GM12891 (cell line): ENCODE measurements at places on chromosomes 16 and 17.
A peak's percentile ranks its signal among the peaks of the same experiment; 100 is the strongest.

DNA sequence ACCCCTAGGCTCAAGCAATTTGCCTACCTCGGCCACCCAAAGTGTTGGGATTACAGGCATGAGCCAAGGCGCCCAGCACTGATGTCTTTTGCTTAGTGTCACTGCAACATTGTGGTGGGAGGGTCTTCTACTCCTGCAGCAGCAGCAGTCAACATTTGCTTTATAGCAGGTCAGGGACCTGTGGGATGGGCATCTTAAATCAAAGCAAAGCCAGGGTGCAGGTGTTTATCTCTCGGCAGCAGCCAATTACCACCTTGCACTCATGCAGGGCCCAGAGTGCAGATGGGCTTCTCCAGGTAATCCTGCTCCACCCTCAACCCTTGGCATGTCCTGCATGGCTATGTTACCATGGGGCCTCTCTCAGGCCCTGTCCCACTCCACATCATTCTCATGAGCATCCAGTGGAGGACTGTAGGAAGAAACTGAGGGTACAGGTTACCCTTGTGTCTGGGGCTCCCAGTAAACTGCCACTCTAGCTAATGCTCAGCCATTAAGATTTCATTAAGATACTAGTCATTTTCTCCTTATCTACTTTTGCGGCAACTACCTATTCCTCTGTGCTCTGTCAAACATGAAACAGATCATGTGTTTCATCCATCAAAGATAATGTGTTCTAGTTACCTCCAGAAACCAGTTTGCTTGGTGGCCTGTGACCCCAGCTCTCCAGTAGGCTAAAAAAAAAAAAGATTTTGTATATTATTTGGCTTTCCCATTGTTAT, 16.8 kb downstream of the ADGRG5 start:
- DNase-seq, result no peak

- no peak for DNase-seq
Observed at GRCh38 chr16:2712546-2712945, 7.5 kb downstream of the PRSS27 start.

- no peak for DNase-seq
Observed at GRCh38 chr17:32484041-32484461, 2.7 kb upstream of the CDK5R1 start.

DNA sequence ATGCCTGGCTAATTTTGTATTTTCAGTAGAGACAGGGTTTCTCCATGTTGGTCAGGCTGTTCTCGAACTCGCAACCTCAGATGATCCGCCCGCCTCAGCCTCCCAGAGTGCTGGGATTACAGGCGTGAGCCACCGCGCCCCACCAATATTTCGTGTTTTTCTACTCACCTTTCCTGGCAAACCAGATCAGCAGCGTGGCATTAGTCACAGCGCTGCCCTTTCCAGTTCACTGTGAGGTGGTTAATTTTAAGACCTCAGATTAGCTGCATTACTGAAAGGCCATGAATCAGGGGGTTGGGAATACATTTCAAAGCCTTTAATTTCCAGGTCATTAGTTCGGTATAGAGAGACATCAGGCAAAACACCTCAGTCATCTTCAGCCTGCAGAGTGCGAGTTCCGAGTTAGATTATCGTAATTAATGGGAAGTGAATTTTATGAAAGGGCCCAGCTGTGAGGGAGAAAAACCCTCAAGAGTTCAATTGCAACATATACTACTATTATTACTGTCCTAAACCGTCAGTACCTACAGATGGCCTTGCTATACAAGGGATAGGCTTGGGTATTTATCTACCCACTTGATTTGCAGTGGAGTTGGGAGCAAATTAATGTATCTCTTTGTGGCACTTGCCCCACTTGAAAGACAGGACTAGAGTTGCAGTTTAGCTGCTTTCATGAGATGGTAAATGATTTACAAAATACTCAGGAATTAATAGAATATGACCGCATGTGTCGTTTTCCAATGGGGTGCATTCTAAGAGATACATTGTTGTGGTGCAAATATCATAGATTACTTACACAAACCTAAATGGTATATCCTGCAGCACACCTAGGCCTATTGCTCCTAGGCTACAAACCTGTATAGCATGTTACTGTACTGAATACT, 2.1 kb upstream of the USP32 start:
- DNase-seq, result no peak

GRCh38 chr17:1183171-1183873, 3.5 kb upstream of the ABR start:
- DNase-seq, result peak; percentile 65

DNA sequence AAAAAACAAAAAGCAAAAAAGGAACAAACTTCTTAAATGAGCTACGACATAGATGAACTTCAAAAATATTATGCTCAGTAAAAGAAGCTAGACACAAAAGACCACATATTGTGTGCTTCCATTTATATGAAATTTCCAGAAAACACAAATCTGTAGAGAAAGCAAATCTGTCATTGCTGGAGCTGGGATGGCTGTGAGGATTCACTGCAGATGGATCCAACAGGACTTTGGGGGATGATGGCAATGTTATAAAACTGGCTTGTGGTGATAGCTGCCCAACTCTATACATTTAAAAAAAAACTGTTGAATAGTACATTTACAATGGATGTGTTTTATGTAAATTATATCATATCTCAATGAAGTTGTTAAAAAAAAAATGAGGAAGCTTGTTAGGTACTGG, 52.6 kb upstream of the MAP3K14 start:
- no peak for DNase-seq

DNA sequence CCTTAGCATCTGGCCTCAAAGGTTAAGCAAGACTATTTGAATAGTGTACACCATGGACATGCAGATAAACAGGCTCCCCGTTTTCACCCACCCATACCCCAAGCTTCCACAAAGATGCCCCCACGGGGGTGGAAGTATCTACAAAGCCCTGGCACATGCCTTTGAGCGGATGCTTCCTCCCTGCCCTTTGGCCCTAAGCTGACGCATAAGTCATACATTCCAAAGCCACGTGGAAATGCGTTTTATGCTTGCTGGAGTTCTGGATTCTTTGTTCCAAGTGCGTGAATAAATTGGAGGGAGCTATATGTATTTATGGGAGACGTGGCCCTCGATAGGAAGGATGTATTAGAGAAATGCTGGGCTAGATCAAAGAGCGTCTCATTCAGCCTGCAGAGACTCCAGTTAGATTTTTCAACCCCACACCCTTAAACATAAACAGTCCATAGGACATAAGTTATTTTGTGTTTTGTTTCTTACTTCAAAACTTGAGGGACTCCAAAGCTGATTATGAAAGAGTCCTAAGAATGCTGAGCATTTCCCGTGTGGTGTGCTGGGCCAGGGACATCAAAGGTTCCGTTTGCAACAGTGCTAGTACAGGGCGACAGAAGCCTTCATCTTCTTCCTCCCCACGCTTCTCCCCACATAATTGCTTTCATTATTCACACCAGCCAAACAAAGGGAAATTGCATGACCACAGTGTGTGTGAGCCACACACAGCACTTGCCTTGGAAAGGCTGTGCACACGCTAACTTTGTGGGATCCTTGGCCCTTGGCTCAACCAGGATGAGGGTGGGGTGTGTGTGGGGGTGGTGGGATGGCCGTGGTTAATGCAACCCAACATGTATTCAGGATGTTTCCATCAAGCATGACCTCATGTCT, 73.6 kb downstream of the WIPI1 start:
- DNase-seq, result no peak

DNA sequence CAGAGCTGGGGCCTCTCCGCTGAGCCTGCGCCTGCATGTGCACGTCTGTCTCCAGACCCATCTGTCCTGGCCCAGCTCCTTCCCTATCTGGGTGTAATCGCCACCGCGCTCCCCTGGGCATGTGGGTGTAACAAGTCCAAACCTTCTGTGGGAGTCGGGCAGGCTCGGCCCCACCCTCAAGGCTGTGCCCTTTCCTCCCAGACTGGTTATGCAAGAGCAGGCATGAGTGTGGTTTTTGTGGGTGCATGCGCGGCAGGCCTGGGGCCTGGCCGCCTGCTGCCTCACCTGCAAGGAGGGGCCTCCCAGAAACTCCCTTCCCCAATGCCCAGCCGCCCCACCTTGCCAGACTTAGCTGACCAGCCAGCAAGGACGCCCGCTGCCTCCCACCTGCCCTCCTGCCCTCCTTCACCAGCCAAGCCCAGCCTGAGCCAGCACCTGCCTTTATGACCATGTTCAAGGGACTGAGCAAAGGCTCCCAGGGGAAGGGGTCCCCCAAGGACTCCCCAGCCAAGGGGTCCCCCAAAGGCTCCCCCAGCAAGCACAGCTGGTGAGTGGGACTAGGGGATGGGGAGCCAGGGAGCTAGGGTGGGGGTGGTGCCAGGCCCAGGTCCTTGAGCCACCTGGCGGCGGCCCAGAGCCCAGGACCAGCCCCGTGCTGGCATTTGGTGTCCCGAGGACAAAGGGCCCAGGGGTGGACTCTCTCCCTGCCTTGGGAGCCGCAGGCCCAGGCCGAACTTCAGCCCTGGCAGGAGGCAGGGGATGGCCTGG, at the start of gene EVPLL:
TSS of gene EVPLL (plus strand) at position 342 of the 768 bp plus-strand sequence. CDS start 3,160 bp downstream, outside the sequence.
- no peak for DNase-seq

DNA sequence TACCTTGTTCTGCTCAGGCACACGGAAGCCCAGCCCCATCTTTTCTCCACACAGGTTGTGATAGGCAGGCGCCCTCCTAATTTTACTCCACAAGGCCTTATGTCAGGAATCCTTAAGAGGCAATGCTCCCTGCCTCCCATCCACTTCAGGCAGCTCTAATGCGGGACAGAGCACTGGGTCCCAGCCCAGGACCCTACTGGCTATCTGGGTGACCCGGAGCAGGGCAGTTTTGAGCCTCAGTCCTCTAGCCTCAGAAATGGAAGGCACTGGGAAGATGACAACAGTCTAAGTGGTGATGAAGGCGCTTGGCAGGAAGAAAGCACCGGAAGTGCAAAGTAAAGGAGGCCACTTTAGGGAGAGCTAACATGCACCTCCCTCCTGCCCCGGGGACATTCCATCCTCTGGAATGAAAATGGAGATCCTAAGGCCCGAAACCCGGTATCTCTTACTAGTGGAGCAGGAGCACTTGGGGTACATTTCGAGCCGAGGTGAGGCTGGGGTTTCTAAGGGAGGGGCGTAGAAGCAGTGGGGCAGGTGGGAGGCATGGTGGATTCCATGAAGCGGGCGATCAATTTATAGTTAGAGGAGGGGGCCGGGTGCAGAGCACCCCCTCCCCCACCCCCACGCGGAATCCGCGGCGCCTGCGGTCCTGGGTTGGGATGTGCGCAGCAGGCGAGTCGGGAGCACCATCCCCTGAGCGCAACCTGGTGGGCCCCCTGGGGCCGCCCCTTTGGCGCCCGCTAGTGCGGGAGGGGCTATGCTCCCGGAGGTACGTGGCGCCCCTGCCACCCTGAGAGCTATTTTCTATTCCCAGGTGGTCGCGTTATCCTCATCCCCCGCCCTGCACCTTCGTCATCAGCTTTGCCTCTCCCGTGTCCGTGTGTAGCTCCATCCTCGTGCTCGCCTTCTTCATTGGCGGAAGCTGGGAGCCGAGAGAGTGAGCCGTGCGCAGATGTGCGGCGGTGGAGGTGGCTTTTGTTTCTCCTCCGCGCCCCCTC, 4.9 kb downstream of the MT1F start:
- DNase-seq, result no peak

DNA sequence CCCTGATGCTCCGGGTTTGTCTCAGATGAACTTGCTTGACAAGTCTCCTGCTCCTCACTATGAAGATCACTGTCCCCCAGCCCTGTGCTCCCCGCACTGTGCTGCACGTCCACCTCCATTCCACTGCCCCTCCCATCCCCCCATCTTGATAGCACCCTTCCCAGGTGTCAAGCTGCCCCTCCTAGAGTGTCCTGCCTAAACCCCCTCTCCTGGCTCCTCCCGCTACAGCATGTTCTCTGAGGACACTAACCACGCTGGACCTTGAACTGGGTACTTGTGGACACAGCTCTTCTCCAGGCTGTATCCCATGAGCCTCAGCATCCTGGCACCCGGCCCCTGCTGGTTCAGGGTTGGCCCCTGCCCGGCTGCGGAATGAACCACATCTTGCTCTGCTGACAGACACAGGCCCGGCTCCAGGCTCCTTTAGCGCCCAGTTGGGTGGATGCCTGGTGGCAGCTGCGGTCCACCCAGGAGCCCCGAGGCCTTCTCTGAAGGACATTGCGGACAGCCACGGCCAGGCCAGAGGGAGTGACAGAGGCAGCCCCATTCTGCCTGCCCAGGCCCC, 18.5 kb downstream of the DEXI start:
- DNase-seq, result no peak

DNA sequence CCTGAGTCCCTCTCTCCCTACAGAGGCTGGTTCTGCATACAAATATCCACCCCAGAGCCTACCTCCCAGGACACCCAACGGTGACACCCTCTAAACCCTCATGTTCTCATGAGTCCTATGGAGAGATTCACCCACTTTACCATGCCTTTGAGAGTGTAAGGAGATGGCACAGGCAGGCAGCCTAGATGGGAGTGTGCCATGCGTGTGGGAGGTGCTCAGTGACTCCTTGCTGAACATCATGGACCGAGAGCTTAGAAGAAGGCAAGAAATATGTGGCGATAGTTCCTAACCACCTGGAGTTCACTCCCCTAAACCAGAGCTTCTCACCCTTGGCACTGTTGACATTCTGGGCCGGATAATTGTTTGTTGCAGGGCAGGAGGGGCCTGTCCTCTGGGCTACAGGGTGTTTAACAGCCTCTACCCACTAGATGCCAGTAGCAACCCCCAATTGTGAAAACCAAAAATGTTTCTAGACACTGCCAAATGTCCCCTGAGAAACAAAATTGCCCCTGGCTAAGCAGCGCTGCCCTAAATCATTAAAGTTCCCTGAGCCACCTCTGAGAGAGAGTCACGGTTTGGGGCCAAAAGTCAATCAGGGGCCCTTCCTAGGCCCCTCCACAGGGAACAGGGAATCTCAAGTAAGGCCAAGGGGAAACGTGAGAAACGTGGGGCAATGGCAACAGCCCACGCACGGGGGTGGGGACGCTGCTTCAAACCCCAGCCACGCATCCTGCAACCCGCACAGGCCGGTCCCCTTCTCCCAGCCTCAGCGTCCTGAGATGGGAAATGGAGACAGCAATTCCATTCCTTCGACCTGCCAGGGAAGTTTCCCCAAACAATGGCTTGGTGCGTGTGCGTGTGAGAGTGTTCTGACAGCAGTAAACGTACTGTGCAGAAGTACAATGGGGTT, 66.8 kb downstream of the C16orf78 start:
- no peak for DNase-seq

DNA sequence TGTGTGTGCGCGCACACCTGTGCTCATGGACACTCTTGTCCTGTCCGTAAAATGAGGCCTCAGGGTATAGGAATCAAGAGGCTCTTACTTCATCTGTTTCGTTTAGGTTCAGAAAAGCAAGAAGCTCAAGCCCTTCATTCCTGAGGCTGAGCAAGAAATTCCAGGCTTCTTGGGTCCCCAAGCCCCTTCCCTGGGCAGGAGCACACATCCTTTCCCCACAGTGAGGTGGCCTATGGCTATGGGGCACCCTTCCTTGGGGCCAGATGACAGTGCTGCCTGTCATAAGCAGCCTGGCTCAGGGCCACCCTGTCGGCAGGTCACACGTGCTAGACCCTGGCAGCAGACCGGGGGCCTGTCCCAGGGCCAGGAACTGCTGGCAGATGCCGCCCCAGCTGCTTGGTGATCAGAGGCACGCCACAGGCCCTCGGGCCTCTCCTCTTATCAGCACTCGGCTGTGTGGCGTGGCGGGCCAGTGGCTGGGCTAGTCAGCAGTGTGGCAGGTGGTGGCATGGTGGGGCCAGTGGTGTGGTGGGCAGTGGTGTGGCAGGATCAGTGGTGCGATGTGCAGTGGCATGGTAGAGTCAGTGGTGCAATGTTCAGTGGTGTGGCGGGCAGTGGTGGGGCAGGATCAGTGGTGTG, 50.2 kb downstream of the NKD1 start:
- no peak for DNase-seq

GRCh38 chr16:64412578-64413280, 709.1 kb downstream of the CDH11 start:
- DNase-seq, result no peak
